Nasal cavity respiratory epithelium epithelial cell of viscerocranial mucosa (primary cell): ENCODE measurements at places on chromosomes 12 and 14. TPM values are rescaled to one million over a fixed set of nuclear protein-coding genes. Genes with fewer than 3 reads are reported as not detected.

VWF gene
- total RNA-seq, result 0.34 and 1.00 TPM in 2 replicates

RNF212B gene
- total RNA-seq, result not detected in 2 replicates

KIAA0586 gene
- total RNA-seq, result 15.4 and 23.1 TPM in 2 replicates

CATSPERB gene
- 1.4 and 1.8 TPM in 2 replicates for total RNA-seq

FZD10 gene
- total RNA-seq, result 1.00 and 7.5 TPM in 2 replicates

CMA1 gene
- total RNA-seq, result not detected in 2 replicates

GZMH gene
- total RNA-seq, result not detected in 2 replicates

INHBC gene
- not detected in 2 replicates for total RNA-seq

A2M gene
- total RNA-seq, result not detected in 2 replicates

RBP5 gene
- total RNA-seq, result not detected in 2 replicates

GDF3 gene
- total RNA-seq, result not detected in 2 replicates

TMEM253 gene
- under 0.01 and 0.28 TPM in 2 replicates for total RNA-seq

SERPINA10 gene
- not detected in 2 replicates for total RNA-seq

KRT82 gene
- total RNA-seq, result not detected in 2 replicates

RFX4 gene
- total RNA-seq, result not detected in 2 replicates

GARIN6 gene
- total RNA-seq, result not detected in 2 replicates
